ENCODE measurements at places on chromosomes 2 and 18.

- DNase-seq = no peak
Observed at GRCh38 chr2:159232456-159233170, 53.9 kb downstream of the WDSUB1 start.

- DNase-seq = no peak
Observed at GRCh38 chr2:201806442-201807170, at the start of gene CDK15. TSS of gene CDK15 (plus strand) at chr2:201806537. CDS start at chr2:201806665, 128 bp downstream.

GRCh38 chr2:207854484-207855440, 85.1 kb upstream of the FZD5 start:
- DNase-seq = no peak

- no peak for DNase-seq
Observed at GRCh38 chr2:219512524-219513216, 1.6 kb upstream of the ASIC4 start.

DNA sequence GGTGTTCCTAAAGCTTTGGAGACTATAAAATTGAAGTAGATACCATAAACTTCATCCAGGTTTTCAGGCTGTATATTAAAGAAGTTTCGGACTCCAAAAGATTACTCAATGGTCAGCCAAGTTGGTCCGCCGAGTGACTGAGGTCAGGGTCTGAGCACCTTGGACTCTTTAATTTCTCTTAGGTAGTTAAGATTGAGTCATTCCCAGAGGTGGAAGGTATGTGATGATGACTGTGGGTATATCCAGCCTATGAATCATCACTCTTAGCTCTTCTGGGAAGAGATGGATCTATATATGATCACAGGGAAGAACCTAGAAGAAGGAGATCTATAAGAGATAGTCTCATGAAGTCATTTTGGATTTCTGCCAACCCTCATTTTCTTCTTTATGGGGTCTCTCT, 3.3 kb downstream of the ITGA6 start:
- no peak for DNase-seq

- DNase-seq = no peak
Observed at GRCh38 chr2:156158808-156159207, 173.7 kb downstream of the NR4A2 start.

DNA sequence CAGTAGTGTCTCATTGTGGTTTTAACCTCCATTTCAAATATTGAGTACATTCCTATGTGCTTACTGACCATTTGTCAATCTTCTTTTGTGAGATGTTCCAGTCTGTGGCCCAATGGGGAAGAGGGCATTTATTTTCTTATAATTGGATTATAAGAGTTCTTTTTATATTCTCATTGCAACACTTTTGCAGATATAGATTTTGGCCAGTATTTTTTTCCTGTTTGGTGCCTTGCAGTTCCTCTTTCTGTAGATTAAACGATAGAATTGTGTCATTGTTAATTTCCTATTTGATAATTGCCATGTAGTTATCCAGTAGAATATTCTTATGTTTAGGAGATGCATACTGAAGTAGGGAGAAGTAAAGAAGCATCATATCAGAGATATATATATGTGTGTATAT, 56.4 kb upstream of the CYTIP start:
- DNase-seq = no peak

- no peak for DNase-seq
Observed at GRCh38 chr2:86825036-86825692, 34.5 kb upstream of the CD8A start.

DNA sequence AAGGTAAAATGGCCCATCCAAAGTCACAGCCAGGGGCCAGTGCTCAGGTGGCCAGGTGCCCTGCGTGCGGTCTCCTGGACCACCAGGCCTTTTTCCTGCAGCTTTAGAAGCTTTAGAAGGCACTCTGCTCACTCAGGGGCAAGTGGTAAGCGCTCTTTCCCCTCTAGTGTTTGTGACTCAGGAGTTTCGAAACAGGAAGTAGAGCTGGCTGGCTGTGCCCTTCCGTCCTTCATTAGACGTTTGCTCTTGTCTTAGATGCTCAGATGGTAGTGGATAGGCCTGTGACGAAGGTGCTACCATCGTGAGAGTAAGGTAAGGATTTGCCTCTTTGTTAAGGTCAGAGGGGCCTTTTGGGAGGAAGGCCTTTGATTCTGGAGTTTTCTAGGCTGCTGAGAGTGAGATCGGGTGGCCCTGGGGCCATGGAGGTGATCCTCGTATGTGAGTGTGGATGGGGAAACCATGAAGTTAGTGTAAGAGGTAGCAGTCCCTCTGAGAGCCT, at the start of gene CASP8:
TSS of gene CASP8 (plus strand) at position 235 of the 499 bp plus-strand sequence. CDS start 5,951 bp downstream, outside the sequence.
- DNase-seq = peak; percentile 68

- no peak for DNase-seq
Observed at GRCh38 chr2:236955521-236956030, 130.1 kb upstream of the COPS8 start.

GRCh38 chr2:26969077-26969844, 1.2 kb upstream of the MAPRE3 start:
- no peak for DNase-seq

GRCh38 chr2:128392207-128392606, 73.5 kb upstream of the HS6ST1 start:
- no peak for DNase-seq

DNA sequence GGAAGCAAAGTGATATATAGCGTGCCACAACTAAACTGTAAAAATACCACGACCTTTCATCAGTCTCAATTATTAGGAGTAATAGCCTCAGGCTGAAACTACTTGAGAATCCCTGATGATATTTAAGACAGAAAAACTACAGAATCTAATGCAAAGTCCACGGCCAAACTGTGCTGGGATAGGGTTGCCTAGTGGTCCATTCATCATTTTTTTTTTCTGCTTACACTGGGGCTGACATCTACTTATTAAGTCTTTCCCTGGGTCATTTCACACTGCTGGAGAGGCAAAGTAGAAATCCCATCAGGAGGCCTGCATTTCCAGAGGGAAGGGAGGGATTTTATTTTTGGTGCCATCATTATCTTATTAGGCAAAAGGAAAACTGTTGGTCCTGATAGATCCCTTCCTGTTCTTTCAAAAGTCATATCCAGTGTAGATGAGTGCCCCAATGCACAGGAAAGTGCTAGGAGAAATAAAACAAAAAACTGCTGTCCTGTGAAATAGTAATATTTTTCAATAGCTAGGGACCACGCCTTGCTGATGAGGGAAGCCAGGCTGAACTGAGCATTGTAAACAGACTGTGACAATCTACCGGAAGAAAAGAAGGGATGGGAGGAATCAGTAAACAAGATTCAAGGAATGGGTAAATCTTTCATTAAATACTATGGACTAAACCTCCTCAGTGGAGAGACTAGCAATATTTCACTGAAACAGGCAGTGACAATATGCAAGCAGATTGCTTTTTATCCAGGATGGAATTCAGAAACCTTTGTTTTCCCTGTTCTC, 644.3 kb downstream of the IRS1 start:
- DNase-seq = no peak

- no peak for DNase-seq
Observed at GRCh38 chr2:163626639-163627109, 109.1 kb downstream of the FIGN start.

DNA sequence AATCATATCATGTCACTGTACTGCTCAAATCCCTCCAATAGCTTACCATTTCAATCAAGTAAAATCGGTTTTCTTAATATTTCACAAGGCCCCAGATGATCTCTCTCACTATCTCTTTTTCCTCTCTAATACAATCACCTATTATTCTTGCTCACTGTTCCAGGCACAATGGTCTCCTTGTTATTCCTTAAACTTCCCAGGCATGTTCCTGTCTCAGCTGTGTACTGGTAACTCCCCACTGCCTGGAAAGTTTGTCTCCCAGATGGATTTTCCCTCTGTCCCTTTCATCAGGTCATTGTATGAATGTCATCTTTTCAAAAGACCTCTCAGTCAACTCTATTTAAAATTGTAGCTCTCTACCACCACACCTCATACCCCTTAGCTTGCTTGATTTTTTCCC, 30.7 kb upstream of the FANCL start:
- DNase-seq = no peak

GRCh38 chr2:221517696-221518151, 54.4 kb downstream of the EPHA4 start:
- peak; percentile 69 for DNase-seq

- no peak for DNase-seq
Observed at GRCh38 chr2:73063909-73064875, 7.3 kb downstream of the SFXN5 start.

DNA sequence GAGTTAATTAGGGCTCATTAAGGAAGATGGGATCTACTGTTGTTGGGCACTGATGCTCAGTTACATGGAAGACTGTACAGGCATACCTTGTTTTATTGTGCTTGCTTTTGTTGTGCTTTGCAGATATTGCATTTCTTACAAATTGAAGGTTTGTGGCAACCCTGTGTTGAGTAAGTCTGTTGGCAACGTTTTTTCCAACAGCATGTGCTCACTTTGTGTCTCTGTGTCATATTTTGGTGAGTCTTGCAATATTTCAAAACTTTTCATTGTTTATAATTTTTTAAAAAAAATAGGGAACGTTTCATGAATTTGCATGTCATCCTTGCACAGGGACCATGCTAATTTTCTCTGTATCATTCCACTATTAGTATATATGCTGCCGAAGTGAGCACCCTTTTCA, 15.6 kb downstream of the PHLPP1 start:
- no peak for DNase-seq

DNA sequence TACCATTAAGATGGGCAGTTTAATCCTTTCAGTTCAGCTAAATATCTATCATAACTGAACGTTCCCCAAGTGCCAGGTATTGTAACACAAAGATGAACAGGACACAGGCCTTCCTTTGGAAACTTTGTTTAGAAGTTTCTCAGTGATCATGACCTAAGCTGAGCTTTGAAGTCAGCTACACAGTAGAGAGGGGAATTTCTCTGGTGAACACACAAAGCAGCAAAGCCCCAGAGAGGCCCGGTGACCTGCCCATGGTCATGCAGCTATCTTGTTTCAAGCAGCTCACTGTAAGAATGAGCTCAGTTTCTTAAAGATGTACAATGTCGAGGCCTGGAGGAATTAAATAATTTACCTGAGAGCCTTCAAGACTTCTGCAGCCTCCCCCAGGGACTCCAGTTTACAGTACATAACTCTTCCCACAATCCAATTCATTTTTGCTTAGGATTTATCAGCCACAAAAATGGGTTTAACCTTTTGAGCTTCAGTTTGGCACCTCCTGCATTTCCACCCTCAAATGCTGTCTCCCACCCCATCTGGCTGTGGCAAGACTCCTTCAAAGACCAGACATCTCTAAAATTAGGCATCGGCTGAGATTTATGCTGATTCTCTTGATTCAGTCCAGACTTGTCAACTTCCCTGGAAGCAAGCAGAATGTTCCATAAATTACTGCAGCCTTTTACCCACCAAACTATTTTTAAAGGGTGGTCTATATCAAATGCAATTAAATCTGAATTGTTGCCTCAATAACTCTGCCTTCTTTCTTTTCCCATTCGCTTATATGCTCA, 325.6 kb downstream of the TXNL1 start:
- no peak for DNase-seq

GRCh38 chr18:60090170-60090569, 190.4 kb downstream of the PMAIP1 start:
- no peak for DNase-seq

DNA sequence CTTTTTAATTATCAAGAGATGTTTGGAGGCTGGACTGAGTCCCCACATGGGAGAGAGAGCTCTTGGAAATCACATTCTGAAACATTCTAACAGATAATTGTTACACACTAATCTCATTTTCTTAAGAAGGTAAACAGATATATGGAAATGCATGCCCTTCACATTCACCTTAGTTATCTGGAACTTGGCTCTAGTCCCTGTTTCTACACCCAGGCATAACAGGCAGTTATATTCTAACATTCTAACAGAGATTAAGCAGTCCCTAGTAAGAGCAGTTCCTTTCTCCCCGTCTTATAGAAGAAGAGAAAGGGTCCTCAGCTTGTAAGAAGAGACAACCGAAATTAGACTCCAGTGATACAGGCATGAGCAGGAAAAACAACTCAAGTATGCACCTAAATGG, 385.4 kb downstream of the SOX11 start:
- no peak for DNase-seq

DNA sequence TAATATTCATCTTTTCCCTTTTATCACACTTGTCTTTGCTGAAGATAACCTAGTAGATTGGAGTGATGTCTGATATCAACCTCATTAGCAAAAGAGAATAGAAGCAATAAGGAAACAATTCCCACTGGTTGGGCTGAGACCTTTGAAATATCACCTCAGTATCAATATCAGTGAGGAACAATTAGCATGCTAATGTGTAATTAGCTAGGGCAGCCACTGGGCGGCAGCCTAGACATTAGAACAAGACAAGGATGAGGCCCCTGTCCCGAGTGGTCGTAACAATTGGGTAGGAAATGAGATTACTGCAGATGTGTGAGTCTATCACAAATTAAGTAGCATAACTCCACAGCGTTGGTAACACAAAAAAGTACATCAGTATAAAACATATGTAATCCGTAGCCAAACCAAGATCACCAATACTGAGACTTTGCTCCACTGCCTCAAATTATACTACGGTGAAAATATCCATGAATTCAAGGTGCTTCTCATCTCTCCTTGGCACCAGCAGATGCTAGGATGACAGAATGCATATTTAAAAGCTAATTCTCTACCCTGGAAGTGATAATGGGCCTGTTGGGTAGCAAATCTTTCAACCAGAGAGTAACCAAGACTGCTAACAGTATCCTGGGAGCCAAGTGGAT, 99.1 kb downstream of the ALPK2 start:
- DNase-seq = peak; percentile 76

- no peak for DNase-seq
Observed at GRCh38 chr2:55038428-55038827, 11.8 kb downstream of the RTN4 start.

- DNase-seq = no peak
Observed at GRCh38 chr2:70832386-70832785, 3.2 kb downstream of the CD207 start.

DNA sequence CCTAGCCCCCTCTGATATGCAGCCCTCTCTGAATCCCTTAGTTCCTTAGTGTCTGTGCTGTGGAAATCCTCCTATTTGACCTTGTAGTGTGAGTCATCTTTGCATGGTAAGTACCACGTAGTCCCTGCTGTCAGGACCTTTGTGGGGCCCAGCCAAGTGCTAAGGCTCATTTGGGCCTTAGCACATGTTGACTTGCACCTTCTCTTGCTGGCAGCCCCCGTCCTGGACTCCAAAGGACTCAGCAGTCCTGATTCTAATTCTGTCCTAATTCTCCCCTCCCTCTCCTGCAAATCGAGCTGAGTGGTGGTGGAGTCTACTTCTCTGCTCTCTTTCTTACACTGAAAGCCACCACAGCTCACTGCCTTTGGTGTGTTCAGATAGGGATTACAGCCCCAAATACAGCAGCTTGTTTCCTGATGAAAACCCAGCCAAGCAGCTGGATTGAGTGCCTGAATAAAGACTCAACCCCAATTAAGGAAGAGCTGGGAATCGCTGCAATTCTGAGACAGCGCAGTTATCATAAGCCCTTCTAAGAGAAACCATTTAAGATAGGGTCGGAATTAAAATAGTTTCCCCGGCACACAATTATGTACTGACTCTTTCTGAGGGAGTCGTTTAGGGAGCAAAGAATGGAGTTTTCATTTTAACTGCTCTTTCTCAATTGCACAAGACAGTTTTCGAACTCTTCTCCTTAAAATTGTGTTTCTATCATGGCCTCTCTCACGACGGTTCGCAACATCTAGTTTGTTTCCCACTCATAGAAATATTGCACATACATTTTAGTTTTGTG, 215.6 kb upstream of the TNP1 start:
- DNase-seq = no peak
